ENCODE measurements at places on chromosomes 1 and 21. TPM values are rescaled to one million over a fixed set of nuclear protein-coding genes. Genes with fewer than 3 reads are reported as not detected.

Gene COA7
- total RNA-seq: 20.3 TPM

DNA sequence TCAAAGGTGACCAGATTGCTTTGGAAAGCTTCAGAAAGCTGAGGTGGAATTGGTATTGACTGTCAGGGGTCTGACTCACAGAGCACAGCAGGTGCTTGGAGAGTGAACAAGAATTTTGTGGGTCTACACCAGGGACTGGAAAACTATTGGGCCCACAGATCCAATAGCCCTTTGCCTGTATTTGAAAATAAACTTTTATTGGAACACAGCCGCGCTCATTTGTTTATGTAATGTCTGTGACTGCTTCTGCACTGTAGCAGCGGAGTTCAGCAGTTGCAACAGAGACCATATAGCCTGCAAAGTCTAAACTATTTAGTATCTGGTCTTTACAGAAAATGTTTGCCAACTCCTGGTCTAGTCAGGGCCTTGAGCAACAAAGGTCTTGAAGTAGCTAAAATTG is 315.6 kb downstream of the NFIA start:
- peak; percentile 50 for DNase-seq

DNA sequence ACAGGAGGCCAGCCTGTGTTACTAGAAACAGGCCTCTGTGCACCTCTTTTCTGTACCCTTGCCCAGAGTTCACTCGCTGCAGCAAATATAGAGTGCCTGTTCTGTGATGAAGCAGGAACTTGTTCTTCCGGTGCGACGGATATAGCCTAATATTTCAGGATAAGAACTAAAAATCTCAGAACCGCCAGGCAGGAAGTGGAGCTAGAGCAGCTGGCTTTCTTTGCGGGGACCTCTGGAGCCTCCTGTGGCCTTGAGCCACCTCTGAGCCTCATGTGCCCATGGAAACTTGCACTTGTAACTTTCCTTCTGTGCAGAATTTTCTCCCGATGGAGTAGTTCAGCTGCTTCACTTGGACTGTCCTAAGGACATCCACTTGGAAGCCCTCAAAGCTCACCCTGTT is 44.5 kb upstream of the VAMP3 start:
- no peak for DNase-seq

- DNase-seq: no peak
Observed at GRCh38 chr1:219534991-219535390, 77.9 kb downstream of the ZC3H11B start.

DNA sequence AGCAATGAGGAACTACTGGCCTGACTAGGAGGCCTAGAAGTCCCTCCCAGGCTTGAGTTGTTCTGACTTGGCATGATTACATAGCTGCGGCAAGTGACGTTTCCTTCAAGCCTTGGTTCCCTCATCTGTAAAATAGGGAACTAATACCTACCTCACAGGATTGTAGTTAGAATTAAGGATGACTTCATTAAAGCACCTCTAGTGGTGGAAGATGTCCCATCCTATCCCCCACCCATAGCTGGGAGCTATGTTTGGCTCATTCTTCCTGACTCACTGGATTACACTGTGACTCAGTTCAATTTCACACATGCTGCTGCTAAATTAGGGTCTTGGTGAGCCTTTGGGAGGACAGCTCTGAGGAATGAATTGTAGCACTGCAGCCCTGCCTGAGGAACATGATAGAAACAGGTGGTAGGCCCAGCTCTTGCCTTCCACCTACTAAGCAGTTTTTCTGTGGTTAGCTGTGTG is 6.0 kb upstream of the SHISA4 start:
- peak; percentile 87 for DNase-seq

Gene SPRR2A
- total RNA-seq: not detected

DNA sequence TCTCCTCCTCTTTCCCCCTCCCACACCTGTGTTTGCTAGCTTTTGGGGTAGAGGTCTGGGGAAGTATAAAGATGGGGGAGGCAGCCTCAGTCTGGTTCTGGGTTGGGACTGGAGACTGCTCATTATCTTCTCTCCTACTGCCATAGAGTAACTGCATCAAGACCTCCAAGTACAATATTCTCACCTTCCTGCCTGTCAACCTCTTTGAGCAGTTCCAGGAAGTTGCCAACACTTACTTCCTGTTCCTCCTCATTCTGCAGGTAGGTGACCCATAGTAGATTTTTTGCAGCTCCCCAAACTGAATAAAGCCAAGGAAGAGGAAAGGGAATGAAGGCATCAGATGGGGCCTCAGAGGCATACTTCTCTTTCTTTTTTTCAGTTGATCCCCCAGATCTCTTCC is 5.3 kb downstream of the ATP8B2 start:
- DNase-seq: no peak

Gene MPZ
- total RNA-seq: 0.18 TPM

GRCh38 chr1:41242342-41243078 is 404 bp upstream of the SCMH1 start:
- DNase-seq: no peak

GRCh38 chr1:210489491-210489890 is 160.8 kb downstream of the HHAT start:
- peak; percentile 62 for DNase-seq

DNA sequence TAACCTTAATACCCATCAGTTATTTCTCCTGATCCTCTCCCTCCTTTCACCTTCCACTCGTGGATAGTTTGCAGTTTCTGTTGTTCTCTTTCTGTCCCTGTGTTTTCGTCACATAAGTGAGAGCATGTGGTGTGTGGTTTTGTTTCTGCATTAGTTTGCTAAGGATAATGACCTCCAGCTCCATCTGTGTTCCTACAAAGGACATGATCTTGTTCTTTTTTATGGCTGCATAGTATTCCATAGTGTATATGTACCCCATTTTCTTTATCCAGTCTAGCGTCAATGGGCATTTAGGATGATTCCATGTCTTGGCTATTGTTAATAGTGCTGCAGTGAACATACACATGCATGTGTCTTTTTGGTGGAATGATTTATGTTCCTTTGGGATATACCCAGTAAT is 36.6 kb upstream of the GPR25 start:
- no peak for DNase-seq

- DNase-seq: no peak
Observed at GRCh38 chr1:227546059-227546458, 17.3 kb upstream of the ZNF678 start.

- DNase-seq: no peak
Observed at GRCh38 chr1:22075718-22076117, 23.2 kb downstream of the CDC42 start.

GRCh38 chr21:42431196-42431595 is 27.5 kb downstream of the UBASH3A start:
- no peak for DNase-seq

Gene SAMD11
- 5.9 TPM for total RNA-seq

- DNase-seq: no peak
Observed at GRCh38 chr1:181911715-181912114, 149.8 kb downstream of the ZNF648 start.

GRCh38 chr1:84433258-84434080 is 35.2 kb downstream of the DNASE2B start:
- DNase-seq: peak; percentile 78

DNA sequence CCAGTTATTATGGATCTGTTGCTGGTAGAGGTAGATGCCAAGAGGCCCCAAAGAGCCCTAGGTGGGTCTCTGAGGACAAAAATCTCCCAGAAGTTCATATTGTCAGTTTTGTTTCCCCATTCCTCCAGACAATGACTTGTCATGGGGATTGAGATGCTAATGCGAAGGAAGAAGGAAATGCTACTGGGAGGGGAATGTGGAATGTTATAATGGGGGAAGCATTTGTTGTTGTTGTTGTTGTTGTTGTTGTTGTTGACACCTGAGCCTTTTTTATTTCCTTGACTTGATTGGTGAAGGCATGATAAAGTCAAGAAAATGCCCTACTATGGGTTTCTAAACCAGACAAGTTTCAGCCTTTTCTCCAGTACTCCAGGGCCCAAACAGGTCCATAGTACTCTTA is 108.9 kb downstream of the BEND5 start:
- no peak for DNase-seq

- DNase-seq: no peak
Observed at GRCh38 chr1:66401244-66401643, 132.7 kb upstream of the SGIP1 start.

Gene NBPF6
- total RNA-seq: not detected

GRCh38 chr21:39519835-39520234 is 68.1 kb downstream of the SH3BGR start:
- no peak for DNase-seq

Gene UQCRHL
- 1.4 TPM for total RNA-seq

- no peak for DNase-seq
Observed at GRCh38 chr1:185325413-185325812, 8.4 kb upstream of the IVNS1ABP start.

- peak; percentile 51 for DNase-seq
Observed at GRCh38 chr1:219990782-219991510, 55.4 kb downstream of the EPRS1 start.

DNA sequence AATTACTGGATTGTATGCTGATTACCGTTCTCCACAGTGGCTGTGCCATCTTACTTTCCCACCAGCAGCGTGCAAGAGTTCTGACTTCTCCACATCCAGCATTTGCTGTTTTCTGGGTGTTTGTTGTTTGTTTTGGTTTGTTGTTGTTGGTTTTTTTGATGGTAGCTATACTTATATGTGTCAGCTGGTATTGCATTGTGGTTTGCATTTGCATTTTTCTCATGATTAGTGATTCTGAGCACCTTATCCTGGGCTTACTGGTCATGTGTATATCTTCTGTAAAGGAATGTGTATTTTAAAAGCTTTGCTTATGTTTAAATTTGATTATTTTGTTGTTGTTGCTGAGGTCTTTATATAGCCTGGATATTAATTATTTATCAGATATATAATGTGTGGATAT is 66.9 kb upstream of the MAP1LC3C start:
- DNase-seq: no peak

GRCh38 chr21:43847301-43847700 is 17.7 kb upstream of the AGPAT3 start:
- no peak for DNase-seq

GRCh38 chr1:184153731-184154130 is 102.2 kb downstream of the TSEN15 start:
- no peak for DNase-seq

GRCh38 chr1:205532026-205532898 is 27.8 kb downstream of the CDK18 start:
- no peak for DNase-seq

GRCh38 chr1:222095606-222096475 is 354.0 kb upstream of the DUSP10 start:
- no peak for DNase-seq

Gene RNF186
- total RNA-seq: not detected

DNA sequence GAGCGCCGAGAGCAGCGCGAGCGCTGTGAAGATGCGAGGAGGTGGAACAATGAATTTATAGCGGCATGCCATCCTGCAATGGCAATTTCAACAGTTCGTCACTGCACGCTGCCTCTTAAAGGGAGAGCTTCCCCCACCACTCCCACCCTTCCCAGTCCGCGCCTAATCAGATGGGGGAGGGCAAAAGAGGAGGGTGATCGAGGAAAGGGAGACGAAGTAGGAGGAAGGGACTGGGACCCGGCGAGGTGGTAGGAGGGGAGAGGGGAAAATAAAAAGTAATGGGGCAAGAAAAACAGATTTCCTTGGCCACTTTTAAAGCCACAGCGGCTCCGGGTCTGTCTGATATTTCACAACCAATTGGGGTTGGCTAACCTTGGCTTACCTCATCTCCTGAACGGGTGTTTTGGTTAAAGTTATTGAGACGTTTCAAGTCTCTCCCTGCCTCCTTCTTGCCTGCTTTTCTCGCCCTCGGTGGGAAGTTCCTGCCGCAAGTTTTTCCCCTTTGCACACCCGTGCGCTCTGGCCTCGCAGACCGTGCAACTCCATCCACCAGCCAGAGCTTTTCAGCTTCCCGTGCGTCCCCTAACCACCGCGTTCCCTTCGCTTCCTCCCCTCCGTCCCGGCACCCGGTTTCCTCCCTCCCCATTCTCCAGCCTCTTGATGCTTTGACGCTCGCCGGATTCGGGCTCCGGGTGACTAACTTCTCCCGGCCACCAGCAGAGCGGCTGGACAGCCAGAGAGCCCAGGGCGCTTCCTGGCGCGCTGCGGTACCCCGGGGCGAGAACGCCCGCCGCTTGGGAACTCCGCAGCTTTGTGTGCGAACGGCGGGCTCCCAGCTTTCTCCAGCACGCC is at the start of gene ADAMTS5:
Gene ADAMTS5 (minus strand): TSS at position 27 of the 852 bp plus-strand sequence. CDS start 697 bp downstream, outside the sequence.
- peak; percentile 69 for DNase-seq

Gene TEKT2
- not detected for total RNA-seq

- peak; percentile 82 for DNase-seq
Observed at GRCh38 chr1:154955039-154955717, 721 bp downstream of the PBXIP1 start.

- peak; percentile 38 for DNase-seq
Observed at GRCh38 chr21:34559089-34559631, 47.1 kb upstream of the KCNE1 start.

- peak; percentile 48 for DNase-seq
Observed at GRCh38 chr1:46039571-46040052, 92.8 kb downstream of the PIK3R3 start.

Gene TSPAN2
- 0.83 TPM for total RNA-seq

Gene RNPC3
- 3.8 TPM for total RNA-seq

GRCh38 chr1:8222789-8223188 is 95.1 kb upstream of the SLC45A1 start:
- no peak for DNase-seq

- DNase-seq: peak; percentile 99
Observed at GRCh38 chr1:153566414-153567371, 1.0 kb upstream of the S100A2 start.

Gene APOBEC4
- not detected for total RNA-seq

Gene DIPK1A
- total RNA-seq: 7.5 TPM

Gene BMP8B
- total RNA-seq: not detected

DNA sequence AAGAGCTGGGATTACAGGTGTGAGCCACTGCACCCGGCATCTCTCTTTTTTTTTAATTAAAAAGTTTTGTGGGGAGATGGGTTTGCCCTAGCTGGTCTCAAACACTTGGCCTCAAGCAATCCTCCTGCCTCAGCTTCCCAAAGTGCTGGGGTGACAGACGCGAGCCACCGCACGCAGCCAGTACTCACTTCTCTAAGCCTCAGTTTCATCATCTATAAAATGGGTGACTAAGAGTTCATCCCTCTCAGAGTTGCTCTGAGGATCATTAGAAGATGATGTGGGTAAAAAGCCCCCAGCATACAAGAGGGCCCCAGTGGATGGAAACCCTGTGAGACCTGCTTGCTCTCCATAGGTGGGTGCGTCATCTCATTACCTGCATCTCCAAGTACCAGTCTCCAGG is 2.5 kb upstream of the CATSPER4 start:
- no peak for DNase-seq

Gene OSCP1
- total RNA-seq: 9.4 TPM

- no peak for DNase-seq
Observed at GRCh38 chr1:9281071-9281827, 11.4 kb upstream of the SPSB1 start.

Gene INPP5B
- total RNA-seq: 20.4 TPM

Gene CBR1
- 222 TPM for total RNA-seq

Gene OPN3
- total RNA-seq: 21.1 TPM

GRCh38 chr1:154425172-154425571 is 20.0 kb downstream of the IL6R start:
- no peak for DNase-seq

Gene FCGR3B
- total RNA-seq: not detected
